Thoracic aorta (tissue), 2 donors: ENCODE measurements at places on chromosomes 7 and 10.

DNA sequence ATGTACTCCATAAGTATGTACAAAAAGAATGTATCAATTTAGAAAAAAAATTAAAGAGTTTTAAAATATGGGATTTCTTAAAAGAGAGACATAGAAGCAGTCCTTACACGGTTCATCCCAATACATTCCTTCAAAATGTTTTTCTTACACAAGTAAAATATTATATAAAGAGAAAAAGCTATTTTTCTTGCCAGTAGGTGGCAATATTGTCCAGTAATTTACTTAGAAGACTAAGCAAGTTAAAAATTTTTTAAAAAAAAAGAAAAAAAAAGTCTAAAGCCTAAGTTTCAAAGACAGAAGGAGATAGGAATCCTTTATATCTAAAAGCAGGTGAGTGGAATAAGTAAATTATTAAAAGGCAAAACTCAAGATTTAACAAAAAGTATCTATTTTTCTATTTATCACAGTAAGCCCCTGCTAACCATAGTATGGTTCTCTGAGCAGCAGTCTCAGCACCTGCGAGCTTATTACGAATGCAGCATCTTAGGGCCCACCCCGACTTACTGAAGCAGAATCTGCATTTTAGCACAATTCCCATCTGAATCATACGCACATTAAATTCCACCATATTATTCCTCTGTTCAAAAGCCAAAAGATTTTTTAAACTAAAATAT is 240.6 kb downstream of the DGKI start:
- no peak for DNase-seq

GRCh38 chr7:44537442-44537841 is 3.7 kb downstream of the NPC1L1 start:
- no peak for DNase-seq

DNA sequence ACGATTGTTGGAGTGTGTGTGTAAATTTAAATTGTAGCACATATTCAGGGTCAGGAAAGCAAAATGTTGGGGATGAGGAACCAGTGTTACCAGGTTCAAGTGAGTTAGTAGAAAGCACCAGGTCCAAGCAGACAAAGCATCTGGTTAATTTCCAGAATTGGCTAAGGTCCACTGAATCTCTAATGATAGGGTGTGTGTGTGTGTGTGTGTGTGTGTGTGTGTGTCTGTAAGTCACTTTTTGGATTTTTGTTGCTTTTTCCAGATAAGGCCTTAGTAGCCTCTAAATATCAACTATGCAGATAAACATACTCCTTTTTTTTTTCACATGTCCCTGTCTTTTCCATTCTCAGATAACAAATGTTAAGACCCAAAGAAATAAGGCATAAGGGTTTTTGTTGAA is 36.6 kb upstream of the FMC1 start:
- DNase-seq = no peak

GRCh38 chr7:101952355-101953247 is 135.2 kb downstream of the CUX1 start:
- no peak for DNase-seq

- DNase-seq = no peak
Measured at GRCh38 chr7:107078517-107078966, 34.0 kb downstream of the PRKAR2B start.

DNA sequence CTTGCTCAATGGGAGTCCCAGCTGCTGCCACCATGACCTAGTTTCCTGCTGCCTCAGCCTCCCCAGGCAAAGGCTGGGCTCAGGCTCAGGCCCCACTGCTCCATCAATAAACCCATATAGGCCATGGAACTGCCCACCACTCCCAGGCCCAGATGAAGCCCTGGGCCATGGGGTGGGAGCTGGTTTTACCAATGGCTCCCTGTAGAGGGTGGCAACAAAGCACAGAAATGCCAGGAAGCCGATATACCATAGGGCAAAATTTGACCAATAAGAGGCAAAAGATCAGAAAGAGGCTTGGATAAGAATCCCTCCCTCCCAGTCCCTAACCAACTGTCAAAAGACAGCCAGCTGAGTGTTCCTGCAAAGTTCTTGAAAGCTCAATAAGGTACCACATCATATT is 101.8 kb upstream of the DOCK1 start:
- no peak for DNase-seq

DNA sequence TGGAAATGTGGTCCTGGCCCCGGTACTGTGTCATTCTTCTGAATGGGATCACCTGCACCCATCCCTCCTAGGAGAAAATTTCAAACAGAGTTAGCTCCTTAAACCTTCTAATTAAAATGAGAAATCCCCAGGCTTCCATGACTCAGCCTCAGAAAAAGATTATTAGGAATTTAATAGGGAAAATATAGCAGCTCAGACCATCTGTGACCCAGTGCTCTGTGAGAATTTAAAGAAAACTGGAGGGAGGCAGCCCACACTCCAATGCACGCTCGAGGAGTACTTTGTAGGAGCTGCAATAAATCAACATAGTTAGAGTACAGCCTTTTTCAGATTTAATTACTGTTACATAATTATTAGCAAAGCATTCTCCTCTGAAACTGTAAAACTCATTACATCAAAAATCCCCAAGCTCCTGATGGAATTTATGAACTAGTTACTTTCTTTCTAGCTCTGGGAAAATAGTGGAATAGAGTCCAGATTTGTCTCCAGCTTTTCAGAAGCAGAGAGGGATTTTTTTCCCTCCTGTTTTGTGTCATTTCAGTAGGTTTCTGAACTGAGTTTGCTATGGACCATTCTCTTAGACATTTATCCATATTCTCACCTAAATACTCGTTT is 30.1 kb downstream of the NEUROD6 start:
- DNase-seq = no peak

- no peak for DNase-seq
Measured at GRCh38 chr7:64889686-64890162, 13.3 kb upstream of the ZNF273 start.

DNA sequence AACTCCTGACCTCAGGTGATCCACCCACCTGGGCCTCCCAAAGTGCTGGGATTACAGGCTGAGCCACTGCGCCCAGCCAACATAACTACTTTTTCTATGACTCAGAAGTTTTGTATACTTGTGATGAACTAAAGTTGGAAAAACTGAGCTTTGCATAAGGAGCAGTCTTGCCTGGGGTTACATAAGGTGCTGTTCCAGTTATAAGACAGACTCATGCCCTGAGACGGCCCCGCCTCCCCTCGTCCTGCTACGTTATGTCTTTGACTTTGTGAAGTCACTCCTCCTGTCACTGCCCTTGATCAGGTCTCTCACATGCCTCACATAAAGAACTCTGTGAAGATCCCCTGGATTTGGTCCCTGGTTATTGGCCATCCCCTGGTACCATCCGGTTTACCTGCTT is 40.4 kb upstream of the OPN4 start:
- no peak for DNase-seq

GRCh38 chr10:58700591-58700990 is 187.9 kb downstream of the BICC1 start:
- no peak for DNase-seq

DNA sequence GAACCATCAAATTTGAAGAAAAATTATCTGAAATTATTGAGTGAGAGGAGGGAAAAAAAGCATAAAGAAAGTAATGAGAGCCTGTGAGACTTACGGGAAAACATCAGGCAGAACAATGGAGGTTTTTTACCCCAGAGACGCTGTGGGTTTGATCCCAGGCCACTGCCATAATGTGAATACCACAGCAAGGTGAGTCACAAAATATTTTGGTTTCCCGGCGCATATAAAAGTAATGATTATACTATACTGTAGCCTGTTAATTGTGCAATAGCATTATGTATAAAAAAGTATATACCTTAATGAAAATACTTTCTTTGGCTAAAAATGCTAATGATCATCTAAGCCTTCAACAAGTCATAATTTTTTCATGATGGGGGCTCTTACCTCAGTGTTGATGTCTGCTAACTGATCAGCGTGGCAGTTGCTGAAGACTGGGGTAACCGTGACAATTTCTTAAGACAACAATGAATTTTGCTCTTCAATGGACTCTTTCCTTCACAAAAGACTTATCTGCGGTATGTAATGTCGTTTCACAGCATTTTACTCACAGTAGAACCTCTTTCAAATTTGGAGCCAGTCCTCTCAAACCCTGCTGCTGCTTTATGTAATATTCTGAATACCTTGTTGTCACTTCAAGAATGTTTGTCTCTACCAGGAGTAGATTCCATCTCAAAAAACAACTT is 97.0 kb upstream of the FAM20C start:
- no peak for DNase-seq

GRCh38 chr7:6258440-6259182 is 13.8 kb downstream of the CYTH3 start:
- no peak for DNase-seq

DNA sequence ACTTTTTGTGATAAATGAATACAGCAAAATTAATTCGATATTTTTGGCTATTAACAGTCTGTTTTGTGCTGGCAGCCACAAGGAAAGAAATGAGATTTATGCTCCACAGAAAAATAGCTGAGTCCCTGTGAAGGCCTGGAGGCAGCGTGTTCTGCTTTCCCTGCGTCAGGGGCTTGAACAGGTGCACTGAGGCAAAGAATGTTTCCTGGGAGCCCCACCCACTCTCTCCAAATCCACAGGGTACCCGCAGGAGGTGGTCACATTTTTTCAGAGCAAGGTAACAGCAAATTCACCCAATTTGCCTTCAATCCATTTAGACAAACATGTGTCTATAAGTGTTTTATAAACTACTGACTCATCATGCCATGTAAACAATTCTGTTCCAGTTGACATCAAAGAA is 308.1 kb downstream of the TCERG1L start:
- no peak for DNase-seq
